Uterine smooth muscle cell (primary cell): ENCODE measurements at places on chromosomes 13 and 19. TPM values are rescaled to one million over a fixed set of nuclear protein-coding genes. Genes with fewer than 3 reads are reported as not detected.

C1QTNF9B gene
- total RNA-seq: 0.37 and 1.2 TPM in 2 replicates

AP1M2 gene
- total RNA-seq: 0.77 and 0.87 TPM in 2 replicates

SH2D3A gene
- total RNA-seq: not detected in 2 replicates

LSR gene
- 0.37 and 0.44 TPM in 2 replicates for total RNA-seq

TNNI3 gene
- not detected in 2 replicates for total RNA-seq

ATP4A gene
- not detected in 2 replicates for total RNA-seq

CCDC8 gene
- total RNA-seq: 30.4 and 37.2 TPM in 2 replicates

ZNF667 gene
- total RNA-seq: 1.8 and 5.5 TPM in 2 replicates

MBD3L2B gene
- not detected in 2 replicates for total RNA-seq

MCEMP1 gene
- total RNA-seq: not detected in 2 replicates

NLRP5 gene
- total RNA-seq: not detected in 2 replicates

STK24 gene
- 55.2 and 55.6 TPM in 2 replicates for total RNA-seq

HSPB6 gene
- 49.6 and 161 TPM in 2 replicates for total RNA-seq

SRRM5 gene
- not detected in 2 replicates for total RNA-seq

URAD gene
- total RNA-seq: not detected in 2 replicates

CLIP3 gene
- total RNA-seq: 5.4 and 12.6 TPM in 2 replicates

ZNF154 gene
- 0.44 and 0.87 TPM in 2 replicates for total RNA-seq

LHB gene
- not detected in 2 replicates for total RNA-seq

PDX1 gene
- total RNA-seq: not detected in 2 replicates

TPT1 gene
- 1,943 and 2,459 TPM in 2 replicates for total RNA-seq

GJB2 gene
- total RNA-seq: not detected in 2 replicates

SIGLEC8 gene
- not detected in 2 replicates for total RNA-seq

KCNJ14 gene
- 0.33 and 0.37 TPM in 2 replicates for total RNA-seq

ALOX5AP gene
- 0.25 TPM in 1 of 2 replicates, not detected in the other for total RNA-seq

RFX1 gene
- 3.7 and 3.9 TPM in 2 replicates for total RNA-seq

C19orf67 gene
- not detected in 2 replicates for total RNA-seq

SLC10A2 gene
- total RNA-seq: not detected in 2 replicates

ANGPTL8 gene
- not detected in 2 replicates for total RNA-seq

COG6 gene
- 35.2 and 38.2 TPM in 2 replicates for total RNA-seq

ZNF649 gene
- total RNA-seq: 5.7 and 5.9 TPM in 2 replicates

ZNF497 gene
- 0.89 and 1.4 TPM in 2 replicates for total RNA-seq

KCTD12 gene
- 5.0 and 11.2 TPM in 2 replicates for total RNA-seq

MISP gene
- total RNA-seq: 0.12 TPM in 1 of 2 replicates, not detected in the other

INAFM1 gene
- total RNA-seq: 2.4 and 3.1 TPM in 2 replicates

CEBPG gene
- 45.9 and 63.0 TPM in 2 replicates for total RNA-seq

GARIN5A gene
- total RNA-seq: 0.37 TPM in 1 of 2 replicates, not detected in the other

C19orf38 gene
- 0.25 TPM in 1 of 2 replicates, not detected in the other for total RNA-seq

LGALS14 gene
- not detected in 2 replicates for total RNA-seq

ZFR2 gene
- not detected in 2 replicates for total RNA-seq

MAMSTR gene
- 1.1 and 1.2 TPM in 2 replicates for total RNA-seq

CDC42EP5 gene
- 3.8 and 15.2 TPM in 2 replicates for total RNA-seq

NLRP4 gene
- total RNA-seq: not detected in 2 replicates

CEACAM8 gene
- not detected in 2 replicates for total RNA-seq

VAV1 gene
- not detected in 2 replicates for total RNA-seq

KLK2 gene
- 0.22 TPM in 1 of 2 replicates, not detected in the other for total RNA-seq

CATSPERD gene
- not detected in 2 replicates for total RNA-seq

PRODH2 gene
- total RNA-seq: not detected in 2 replicates

GDF15 gene
- total RNA-seq: 82.9 and 265 TPM in 2 replicates

ZSCAN1 gene
- total RNA-seq: not detected in 2 replicates

BCL3 gene
- 3.5 and 4.0 TPM in 2 replicates for total RNA-seq

ELANE gene
- total RNA-seq: not detected in 2 replicates
